Spinal cord (tissue), 10 donors: ENCODE measurements at places on chromosomes 16 and 17. TPM values are rescaled to one million over a fixed set of nuclear protein-coding genes. Genes with fewer than 3 reads are reported as not detected.

PITPNM3 gene
- total RNA-seq = 12.4 TPM

POLR3K gene
- total RNA-seq = 5.1 TPM

- no peak for DNase-seq
Measured at GRCh38 chr16:67931712-67932461, at the start of gene CTRL. Gene CTRL, minus strand, starts transcription at chr16:67931862. Its CDS starts 10 bp downstream, at chr16:67931852.

DNA sequence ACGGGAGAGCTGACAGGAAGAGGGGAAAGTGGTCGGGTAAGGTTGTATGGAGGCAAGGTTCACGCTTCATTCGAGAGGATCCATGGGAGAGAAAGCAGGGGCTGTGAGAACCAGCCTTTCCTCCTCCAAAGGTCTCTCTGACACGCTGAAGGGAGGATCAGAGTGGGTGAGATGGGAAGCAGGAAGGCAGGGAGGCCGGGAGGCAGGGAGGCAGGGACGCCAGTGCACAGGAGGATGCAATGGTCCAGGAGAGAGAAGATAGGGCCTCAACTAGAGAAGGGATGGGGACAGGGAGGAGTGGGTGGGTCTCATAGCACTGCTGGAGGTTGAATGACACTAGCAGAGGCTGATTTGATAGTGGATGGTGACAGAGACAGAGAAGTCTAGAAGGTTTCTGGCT is 54.1 kb downstream of the PIMREG start:
- DNase-seq = no peak

FNDC8 gene
- not detected for total RNA-seq

- no peak for DNase-seq
Measured at GRCh38 chr16:51753467-51754127, 602.5 kb upstream of the SALL1 start.
